ENCODE measurements at places on chromosomes 1 and 21.

GRCh38 chr1:1059494-1060280 lies 14.4 kb downstream of the RNF223 start:
- DNase-seq: peak; percentile 98

GRCh38 chr1:37840711-37841110 lies 18.7 kb downstream of the MTF1 start:
- no peak for DNase-seq

GRCh38 chr1:150152182-150152536 lies 2.4 kb downstream of the PLEKHO1 start:
- no peak for DNase-seq

- peak; percentile 20 for DNase-seq
Observed at GRCh38 chr1:243946946-243947345, 96.9 kb upstream of the AKT3 start.

GRCh38 chr1:106072909-106073600 lies 983.4 kb upstream of the PRMT6 start:
- no peak for DNase-seq

DNA sequence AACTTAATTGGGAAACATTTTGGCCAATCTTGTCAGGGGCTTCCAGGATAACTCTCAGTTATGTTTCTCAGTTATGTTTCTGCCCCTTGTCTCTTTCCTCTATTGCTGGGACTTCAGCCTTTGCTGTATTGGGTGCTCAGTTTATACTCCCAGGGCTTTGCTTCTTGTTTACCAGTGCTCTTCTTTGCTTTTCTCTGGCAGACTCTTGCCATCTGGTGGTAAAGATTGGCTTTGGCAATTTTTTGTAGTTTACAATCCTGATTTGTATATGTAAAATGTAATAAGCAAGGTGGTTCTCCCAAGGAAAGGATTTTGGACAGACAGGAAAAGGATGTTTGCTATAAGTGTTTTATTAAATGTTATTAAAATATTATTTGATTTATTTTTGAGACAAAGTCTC lies 37.9 kb downstream of the FABP3 start:
- DNase-seq: peak; percentile 37

DNA sequence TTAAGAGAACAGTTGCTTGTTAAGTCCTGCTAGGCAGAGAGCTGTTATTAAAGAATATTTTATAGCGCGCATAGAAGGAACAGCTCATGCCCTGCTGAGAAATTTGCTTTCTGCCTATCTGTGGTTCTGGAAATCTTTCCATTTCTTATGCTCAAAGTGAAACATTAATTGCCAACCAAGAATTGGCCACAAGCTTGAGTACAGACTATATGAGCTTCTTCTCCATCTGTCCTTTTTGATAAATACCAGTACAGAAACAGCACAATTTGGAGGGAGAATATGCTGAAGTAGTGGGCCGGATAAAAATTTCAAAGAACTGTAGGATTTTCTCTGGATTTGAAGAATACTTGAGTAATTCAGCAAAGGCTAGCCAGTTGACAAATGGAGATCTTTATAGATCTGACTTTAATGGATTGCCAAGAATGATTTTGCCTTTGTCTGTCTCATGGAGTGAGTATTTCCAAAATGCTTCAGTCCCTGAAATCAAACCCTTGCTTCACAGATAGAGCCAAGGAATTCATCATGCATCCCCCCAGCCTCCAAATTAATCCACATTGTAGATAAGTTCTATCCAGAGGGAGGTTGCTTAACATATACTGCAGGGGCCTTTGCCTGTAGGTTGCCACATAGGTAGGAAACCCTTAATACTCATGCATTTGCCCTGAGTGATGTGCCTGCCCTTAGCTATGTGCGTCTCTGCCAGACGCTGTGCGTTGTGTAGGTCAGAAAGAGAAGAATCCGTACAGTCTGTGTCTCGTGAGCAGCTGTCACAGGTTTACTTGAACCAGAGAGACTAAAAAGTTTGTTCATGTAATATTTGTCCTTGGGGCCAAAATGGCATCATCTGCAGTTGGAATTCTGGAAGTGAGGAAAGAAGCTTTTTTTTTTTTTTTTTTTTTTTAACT lies 44.2 kb downstream of the SMYD2 start:
- DNase-seq: no peak

DNA sequence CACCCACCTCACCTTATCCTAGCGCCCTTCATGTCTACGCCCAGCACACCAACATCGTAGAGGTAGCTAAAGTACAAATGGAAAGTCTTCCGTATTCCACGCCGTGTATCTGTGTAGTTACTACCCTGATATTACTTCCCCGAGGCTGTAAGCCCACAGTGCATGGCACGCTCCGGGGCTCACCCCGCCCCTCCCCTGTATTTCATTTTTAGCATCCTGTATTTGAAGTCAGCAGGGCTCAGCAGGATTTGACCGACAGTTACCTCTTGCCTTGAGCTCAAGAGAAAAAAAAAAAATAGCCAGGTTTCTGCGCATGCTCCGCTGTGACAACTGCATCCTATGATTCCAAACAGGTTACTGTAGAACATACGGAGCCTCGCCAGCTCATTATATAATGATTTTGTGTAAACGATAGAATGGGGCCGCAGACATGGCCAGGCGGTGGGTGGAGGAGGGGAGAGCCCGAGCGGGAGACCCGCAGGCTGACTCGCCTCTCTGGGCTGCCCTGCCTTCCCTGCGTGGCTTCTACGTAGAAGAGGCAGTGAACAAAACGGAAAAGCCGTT lies 1.3 kb downstream of the ABCG1 start:
- DNase-seq: peak; percentile 73

DNA sequence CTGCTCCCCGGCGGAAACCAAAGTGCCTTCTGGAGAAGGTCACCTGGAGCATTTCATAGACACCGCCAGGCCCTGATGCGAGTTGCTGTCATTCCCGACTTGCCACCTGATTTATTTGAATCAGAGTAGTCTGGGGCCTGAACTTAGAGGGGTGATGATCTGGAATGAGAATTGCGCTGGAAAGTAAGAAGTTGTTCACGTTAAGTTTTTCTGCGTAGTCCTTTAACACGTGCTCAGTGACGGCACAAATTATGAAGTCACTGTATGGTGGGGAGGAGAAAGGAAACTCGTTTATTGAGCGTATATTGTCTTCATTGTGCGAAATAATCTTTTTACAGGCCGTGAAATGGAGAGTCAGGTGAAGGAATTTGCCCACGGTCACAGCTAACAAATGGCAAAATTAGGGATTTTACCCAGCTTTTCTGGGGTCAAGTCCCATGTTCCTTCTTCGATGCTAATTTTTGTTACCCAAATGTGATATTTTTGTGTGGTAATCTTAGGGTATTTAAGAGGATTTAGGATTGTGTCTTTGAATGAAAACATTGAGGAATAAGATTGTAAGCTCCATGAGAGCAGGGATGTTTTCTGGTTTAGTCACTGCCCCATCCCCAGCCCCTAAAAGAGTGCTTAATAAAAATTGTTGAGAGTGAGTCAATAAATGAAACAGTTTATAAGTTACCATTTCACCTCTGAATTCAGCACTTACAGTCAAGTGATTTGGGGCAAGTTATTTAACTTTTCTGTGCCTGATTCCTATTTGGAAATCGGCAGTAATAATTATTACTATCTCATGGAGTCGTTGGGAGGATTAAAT lies 46.4 kb upstream of the NBL1 start:
- peak; percentile 36 for DNase-seq

Data from AG08396 (cell line).